Osteoblast (primary cell): ENCODE measurements at places on chromosomes 5 and 9. TPM values are rescaled to one million over a fixed set of nuclear protein-coding genes. Genes with fewer than 3 reads are reported as not detected.

SNCB gene
- not detected in 2 replicates for total RNA-seq

DNA sequence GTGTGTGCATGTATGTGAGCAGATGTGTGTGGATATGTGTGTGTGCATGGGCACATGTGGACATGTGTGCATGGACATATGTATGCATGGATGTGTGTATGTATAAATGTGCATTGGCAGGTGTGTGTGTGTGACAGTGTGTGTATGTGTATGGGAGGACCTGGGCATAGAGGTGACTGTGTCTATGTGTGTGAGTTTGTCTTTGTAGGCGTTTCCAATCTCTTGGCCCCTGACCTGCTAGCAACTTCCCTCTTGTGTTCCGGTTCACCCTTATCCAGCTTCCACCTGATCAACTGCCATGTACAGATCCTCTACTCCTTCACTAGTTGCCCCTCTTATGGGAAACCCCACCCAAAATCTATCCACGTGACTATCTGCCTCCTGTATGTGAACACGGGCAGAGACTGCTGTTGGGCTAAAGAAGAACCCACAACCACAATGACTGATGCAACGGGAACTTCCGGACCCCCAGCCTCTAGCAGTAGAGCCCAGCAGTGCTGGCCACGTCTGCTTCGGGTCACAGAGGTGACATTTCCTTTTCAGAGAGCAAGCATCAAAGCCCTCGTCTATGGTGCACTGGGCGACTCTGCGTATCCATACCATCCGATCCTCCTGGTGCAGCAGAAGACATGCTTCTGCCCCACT is 24.9 kb upstream of the GADD45G start:
- no peak for DNase-seq

- DNase-seq = no peak
Observed at GRCh38 chr5:16459451-16459850, 6.1 kb downstream of the ZNF622 start.

TMC1 gene
- under 0.01 TPM in 1 of 2 replicates, not detected in the other for total RNA-seq

NR2F1-AS1 gene
- 15.9 and 17.4 TPM in 2 replicates for total RNA-seq

GRCh38 chr9:90872835-90873294 is 71.2 kb downstream of the SYK start:
- DNase-seq = no peak

- DNase-seq = peak; percentile 68
Observed at GRCh38 chr5:91382530-91383026, 539 bp downstream of the ARRDC3 start.

DNA sequence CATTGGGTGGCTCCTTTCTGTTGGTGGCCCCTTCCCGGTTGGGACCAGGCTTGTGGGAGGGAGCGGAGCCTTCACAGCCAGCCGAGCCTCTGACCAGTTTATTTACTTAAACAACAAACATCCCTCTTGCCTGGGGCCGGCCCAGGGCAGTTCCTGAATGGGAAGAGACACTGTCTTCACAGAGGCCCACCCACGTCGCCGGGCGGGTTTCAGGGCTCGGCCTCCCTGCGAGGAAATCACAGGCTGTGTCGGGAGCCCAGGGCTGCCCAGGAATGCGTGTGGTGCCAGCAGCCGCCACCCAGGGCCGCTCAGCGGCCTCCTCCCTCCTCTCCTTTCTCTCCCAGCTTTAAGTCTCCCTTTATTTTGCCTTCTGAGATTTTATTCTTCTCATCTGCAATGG is 132.5 kb downstream of the HSD17B3 start:
- DNase-seq = peak; percentile 87

FOXD4L6 gene
- under 0.01 TPM in 1 of 2 replicates, not detected in the other for total RNA-seq

GRCh38 chr5:15472116-15472515 is 27.9 kb upstream of the FBXL7 start:
- DNase-seq = no peak

DNA sequence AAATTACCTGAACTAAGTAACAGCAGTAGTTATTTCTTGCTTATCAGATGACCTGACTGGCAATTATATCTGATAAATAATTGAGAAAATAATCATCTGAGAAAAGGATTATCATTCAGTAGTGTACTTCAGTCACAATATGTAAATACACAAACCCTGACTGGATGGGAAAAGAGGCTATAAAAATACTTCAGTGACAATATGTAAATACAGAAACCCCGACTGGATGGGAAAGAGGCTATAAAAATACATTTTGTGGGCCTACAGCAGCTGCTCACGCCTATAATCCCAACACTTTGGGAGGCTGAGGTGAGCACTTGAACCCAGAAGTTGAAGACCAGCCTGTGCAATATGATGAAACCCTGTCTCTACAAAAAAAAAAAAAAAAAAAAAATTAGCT is 11.1 kb downstream of the UBAP2 start:
- DNase-seq = no peak

DNA sequence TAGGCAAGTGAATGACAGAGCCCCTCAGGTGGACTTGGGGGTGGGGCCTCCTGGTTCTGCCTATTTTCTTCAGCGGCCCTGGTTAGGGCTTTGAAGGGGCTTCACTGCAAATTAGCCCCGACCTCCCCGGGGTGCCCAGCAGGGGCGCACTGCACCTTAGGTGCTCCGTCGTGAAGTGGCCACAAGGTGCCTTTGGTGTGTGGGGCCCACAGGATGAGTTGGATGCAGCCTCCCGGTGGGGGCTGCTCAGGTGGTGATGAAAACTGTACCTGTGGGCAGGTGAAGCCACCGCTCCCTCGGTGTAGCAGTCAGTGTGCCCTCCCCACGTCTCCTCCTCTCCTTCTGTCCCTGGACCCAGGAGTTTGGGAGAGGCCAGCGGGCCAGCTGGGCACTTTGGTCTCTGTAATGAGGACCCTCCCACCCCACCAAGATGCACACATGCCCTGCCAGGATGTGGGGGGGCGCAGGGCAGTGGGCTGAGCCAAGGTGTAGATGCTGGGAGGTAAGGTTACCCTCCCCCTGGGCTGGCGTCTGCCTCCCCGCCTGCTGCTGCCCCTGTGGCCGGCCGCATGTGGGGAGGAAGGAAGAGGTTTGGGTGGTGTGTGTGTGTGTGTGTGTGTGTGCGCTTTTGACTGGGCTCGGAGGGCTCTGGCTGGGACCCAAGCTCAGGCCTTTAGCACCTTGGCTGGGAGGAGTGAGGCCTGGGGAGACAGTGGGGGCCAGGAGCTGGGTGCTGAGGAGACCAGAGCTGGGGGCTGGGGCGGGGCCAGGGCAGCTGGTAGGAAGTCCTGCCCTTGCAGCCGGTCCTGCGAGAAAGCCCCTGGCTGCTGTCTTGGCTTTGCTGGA is 55.6 kb downstream of the RXRA start:
- no peak for DNase-seq

GRCh38 chr9:103900466-103900865 is 193.6 kb upstream of the SMC2 start:
- no peak for DNase-seq

DNA sequence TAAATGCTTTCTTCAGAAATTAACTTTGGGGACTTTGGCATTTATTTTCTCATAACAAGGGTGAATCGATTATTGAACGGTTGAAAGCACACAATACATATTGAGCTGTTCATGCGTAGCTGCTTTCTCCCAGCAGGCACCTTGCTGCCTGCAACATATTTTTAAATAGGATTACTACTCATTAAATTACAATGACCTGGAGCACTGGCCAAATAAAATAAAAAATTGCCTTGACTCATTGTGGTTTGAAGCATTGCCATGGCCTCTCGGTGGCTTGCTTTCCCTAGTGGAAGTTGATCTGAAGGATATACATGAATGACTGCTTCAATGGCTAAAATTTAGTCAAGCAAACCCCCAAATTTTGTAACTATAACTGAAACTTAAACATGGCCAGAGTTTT is 181.6 kb upstream of the NUDT12 start:
- DNase-seq = peak; percentile 58

DNA sequence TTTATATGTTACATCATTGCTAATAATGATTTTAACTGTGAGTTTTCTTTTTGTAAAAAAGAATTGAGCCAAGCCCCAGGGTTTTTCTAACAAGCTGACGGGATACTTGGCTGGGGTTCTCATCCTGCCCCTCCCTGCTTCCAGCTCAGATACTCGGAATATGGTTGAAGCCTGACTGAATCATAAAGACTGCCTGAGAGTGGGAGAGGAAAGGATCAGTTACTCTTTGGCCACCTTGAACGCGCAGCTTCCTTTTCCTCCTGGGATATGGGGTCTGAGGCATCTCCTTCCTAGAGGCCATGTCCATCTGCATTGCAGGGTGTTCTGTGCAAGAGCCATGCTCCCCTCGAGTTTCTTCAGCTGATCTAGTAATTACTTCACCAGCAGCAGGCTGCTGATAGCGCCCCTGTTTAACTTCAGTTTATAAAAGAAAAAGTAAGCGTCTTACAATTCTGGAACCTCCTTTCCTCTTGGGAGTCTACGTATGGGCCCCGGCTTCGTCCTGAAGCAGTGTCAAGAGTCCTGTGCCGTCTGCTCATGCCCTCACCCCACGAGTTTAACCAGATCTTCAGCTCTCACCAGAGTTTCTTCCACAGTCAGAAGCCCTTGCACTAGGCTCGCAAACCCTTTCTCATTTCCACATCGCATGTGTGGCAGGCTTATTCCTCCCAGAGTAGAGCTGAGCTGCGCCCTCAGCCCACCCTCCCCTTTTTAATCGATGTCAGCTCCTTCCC is 130.0 kb downstream of the MVB12B start:
- peak; percentile 95 for DNase-seq

ZNF618 gene
- total RNA-seq = 10.1 and 13.6 TPM in 2 replicates

GRCh38 chr9:3045153-3045552 is 201.3 kb upstream of the PUM3 start:
- DNase-seq = no peak

DNA sequence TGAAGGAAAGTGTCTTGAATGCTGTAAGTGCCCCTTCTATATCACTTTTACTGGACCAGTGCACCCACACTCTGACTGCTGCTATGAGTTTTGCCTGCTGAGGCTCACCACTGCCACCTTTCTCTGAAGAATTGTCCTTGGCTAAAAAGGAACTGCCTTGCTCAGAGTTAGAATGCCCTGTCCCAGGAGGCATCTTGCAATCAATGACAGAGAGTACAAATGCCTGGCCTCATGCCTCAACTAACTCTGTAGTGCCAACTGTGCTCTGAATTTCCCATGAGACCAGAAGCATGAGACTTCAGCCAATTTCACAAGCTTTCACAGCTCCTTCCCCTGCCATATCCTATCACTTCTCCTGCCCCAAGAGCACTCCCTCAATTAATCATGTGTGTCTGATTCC is 569.7 kb downstream of the ZNF608 start:
- DNase-seq = no peak

GRCh38 chr5:1782385-1783215 is 17.0 kb downstream of the MRPL36 start:
- DNase-seq = peak; percentile 38

DNA sequence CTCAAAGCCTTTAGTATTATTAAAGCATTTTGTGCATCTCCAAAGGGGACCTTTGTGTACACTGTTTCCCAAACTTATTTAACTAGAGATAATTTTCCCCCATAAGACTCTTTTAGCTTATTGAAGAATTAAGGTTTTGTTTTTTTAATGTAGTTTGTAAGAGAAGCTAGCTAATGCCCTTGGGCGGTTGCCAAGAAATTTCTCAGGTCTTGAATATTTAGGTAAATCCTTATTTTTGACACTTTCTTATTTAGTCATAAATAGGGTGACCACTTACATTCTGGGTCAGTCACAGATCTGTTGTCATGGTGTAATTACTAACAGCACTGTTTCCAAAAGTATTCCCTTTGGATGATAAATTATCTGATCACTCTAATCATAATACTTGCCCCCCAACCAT is 27.2 kb downstream of the TNFAIP8 start:
- DNase-seq = no peak

- DNase-seq = peak; percentile 46
Observed at GRCh38 chr9:82031538-82032280, 43.1 kb downstream of the SPATA31D1 start.

EIF4E1B gene
- not detected in 2 replicates for total RNA-seq

GRCh38 chr5:134079748-134080581 is 34.5 kb upstream of the TCF7 start:
- DNase-seq = no peak

DNA sequence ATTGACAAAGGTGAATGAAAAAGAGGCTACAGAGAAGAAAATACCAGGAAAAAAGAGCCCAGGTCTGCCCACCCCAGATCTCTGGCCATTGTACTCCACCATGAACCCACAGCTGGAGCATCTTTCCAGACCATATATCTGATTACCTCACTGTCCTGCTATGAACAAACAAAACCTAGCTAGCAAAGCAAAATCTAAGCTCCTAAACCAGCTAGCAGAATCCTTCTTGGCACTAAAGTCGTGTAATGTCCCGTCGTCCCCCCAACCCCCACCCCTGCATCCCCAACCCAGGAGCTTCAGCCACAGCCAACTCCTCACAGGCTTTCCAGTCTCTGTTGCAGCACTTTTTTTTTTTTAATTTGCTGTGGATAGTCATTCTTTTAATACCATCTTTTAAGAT is 2.5 kb downstream of the C1QTNF3 start:
- DNase-seq = no peak

GRCh38 chr5:127878174-127878750 is 175.1 kb downstream of the CCDC192 start:
- peak; percentile 78 for DNase-seq

ZBTB43 gene
- total RNA-seq = 17.7 and 18.1 TPM in 2 replicates

GRCh38 chr9:70046274-70047070 is 2.8 kb downstream of the MAMDC2 start:
- peak; percentile 39 for DNase-seq

ELOVL7 gene
- total RNA-seq = under 0.01 TPM in 2 replicates

- DNase-seq = no peak
Observed at GRCh38 chr9:116262448-116262847, 108.9 kb downstream of the PAPPA start.

TRAF1 gene
- 0.88 and 1.8 TPM in 2 replicates for total RNA-seq

CDH9 gene
- not detected in 2 replicates for total RNA-seq

DNA sequence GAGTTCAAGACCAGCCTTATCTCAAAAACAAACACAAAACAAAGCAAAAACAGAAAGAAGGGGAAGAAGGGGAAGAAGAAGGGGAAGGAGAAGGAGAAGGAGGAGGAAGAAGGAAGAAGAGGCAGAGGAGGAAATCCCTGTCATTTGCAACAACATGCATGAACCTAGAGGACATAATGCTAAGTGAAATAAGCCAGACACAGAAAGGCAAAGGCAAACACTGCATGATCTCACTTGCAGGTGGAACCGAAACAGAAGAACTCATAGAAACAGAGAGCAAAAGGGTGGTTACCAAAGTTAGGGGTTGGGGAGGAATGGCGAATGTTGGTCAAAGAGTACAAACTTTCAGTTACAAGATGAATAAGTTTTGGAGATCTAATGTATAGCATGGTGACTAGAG is 135.4 kb downstream of the UGCG start:
- DNase-seq = no peak

DNA sequence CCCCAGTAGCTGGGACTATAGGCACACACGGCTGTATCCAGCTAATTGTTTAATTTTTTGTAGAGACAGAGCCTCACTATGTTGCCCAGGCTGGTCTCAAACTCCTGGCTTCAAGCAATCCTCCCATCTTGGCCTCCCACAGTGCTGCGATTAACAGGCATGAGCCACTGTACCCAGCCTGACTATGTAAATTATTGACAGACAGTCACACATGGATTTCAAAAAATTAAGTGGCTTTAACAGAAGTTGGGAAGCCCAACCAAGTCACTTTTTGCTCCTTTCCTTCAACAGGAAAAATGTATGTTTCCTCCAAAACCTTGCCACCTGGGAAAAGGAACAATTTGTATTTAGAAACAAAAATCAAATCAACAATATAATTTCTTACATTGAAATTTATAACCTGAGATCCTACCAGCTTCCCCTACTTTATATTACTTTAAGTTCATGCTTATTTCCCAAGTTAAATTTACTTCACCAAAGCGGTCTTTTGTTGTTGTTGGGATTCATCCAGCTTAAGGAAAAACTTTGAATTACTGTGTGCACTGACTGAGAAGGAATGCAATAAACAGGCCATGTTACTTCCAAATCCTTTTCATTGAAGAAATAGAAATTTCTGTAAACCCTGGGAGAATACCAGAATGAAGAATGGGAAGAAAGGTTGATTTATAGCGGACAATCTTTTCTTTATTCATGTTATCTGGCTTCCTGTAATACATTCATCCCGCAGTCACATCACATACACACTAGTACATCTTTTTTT is 8.6 kb downstream of the PCA3 start:
- DNase-seq = no peak
